ENCODE measurements at places on chromosomes 12 and 14.
A peak's percentile ranks its signal among the peaks of the same experiment; 100 is the strongest.

DNA sequence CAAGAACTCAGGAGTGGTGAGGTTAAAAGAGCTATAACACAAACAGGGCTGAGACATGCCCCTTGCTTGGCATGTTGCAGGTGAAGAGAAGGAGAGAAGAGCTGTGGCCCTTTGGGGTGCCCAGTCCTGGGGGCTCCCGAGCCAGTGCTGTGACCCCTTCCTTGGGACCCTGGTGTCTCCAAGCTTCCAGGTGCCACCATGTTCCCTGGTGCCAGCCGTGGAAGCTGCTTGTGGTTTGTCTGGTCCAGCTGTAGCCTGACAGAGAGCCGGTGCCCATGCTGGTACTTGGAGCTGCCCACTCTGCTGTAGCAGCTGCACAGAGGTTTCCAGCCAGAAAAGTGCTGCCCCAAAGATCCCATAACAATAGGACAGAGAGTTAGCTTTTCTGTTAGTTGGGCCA, 159.2 kb upstream of the SLC38A2 start:
- DNase-seq, result no peak

DNA sequence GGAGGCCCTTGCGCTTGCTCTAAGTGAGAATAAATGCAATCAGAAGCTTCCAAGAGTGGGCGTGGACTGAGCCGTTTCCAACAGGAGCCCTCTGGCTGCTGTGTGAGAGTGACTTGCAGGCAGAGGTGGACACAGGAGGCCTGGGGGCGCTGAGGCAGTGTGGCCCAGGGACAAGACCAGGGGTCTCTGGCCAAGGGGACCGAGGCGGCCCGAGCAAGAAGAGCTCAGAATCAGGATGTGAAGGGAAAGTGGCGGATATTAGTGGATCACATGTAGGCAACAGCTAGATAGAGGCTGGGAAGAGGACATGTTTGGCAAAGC, 8.6 kb downstream of the RIMBP2 start:
- DNase-seq, result no peak

DNA sequence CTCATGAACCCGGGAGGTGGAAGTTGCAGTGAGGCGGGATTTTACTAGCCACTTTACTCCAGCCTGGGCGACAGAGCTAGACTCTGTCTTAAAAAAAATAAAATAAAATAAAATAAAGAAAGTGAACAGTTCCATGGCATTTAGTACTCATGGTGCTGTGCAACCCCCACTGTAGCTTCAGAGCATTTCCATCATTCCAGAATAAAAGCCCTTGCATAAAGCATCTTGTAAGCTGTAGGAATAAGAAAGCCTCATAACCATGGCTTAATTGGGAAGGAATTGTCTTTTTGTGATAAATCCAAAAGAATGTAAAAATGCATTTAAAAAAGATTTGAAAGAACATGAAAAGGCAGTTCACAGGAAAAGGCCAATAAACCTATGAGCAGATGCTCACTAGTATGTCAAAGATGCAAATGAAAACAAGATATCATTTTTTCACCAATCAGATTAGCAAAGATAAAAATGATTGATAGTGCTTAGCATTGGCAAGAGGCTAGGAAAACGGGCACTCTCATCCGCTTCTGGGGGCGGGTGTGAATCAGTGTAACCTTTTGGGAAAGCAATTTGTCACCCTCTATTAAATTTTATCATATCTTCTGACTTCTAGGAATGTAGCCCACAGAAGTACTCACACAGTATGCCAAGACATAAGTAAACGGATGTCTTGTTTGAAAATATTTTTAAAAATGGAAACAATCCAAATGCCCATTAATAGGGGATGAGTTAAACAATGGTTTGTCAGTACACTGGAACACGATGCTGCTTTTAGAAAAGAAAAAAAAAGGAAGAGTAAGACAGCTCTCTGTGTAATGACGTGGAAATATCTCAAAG, 46.6 kb downstream of the CFAP251 start:
- no peak for DNase-seq

DNA sequence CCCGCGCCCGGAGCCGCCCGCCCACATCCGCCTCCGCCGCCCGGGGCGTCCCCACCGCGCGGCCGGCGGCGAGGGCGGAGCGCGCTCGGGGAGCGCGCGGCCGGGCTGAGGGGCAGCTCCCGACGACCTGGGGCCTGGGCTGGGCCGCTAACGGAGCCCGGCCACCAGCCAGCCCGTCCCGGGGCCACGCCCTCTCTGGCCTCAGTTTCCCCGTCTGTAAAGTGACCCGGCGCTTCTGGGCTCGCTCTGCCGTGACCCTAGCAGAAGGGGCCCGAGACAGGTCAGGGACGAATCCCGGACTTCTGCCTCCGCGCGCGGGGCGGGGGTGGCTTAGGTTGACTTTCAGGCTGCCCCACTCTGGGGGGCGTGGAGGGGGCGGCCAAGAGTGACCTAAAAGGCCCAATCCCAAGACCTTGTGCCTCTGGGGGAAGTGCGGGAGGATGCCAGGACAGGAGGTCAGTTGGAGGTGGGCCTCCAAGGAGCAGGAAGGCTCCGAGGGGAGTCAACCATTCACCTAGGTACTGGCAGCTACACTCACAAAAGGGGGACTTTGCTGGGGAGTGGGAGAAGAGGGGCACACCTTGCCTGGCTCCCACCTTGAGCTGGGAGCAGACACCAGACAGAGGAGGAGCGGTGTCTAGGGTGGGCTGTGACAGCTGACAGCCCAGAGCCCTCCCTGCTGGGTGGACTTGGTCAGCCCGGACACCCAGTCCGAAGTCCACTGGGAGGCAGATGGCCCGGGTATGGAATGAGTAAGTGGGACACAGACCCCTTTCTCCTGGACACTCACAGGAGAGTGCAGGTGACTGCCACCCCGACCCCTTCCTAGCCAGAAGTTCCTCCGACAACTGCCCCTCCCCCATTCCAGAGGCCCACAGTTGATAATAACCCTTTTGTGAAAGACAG, 486 bp upstream of the AKT1 start:
- DNase-seq, result peak; percentile 44

- DNase-seq, result no peak
Observed at GRCh38 chr14:45181329-45181728, 45.6 kb downstream of the FANCM start.
